ENCODE measurements at places on chromosomes 4 and X.

GRCh38 chr4:69828828-69829227, 31.1 kb downstream of the SULT1E1 start:
- DNase-seq: no peak

DNA sequence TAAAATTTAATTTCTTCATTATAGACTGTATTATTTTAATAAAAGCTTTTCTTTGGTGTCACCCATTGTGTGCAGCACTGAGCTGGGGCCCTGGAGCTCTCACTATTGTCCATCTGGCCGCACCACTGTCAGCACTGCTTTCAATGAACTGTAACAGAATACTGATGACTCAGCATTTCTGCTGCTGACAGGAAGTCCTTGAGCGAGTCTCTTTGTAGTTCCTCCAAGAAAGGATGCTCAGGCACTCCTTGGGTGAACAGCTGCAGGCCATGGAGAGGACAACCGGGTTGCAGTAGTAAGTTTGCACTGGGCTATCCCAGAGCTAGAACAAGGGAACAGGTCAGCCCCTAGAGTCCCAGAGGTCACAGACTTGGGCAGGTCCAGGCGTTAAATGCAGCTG, 81.6 kb downstream of the SORBS2 start:
- no peak for DNase-seq

- DNase-seq: no peak
These were observed 76.8 kb upstream of the GC start for GRCh38 chr4:71860643-71861042.

DNA sequence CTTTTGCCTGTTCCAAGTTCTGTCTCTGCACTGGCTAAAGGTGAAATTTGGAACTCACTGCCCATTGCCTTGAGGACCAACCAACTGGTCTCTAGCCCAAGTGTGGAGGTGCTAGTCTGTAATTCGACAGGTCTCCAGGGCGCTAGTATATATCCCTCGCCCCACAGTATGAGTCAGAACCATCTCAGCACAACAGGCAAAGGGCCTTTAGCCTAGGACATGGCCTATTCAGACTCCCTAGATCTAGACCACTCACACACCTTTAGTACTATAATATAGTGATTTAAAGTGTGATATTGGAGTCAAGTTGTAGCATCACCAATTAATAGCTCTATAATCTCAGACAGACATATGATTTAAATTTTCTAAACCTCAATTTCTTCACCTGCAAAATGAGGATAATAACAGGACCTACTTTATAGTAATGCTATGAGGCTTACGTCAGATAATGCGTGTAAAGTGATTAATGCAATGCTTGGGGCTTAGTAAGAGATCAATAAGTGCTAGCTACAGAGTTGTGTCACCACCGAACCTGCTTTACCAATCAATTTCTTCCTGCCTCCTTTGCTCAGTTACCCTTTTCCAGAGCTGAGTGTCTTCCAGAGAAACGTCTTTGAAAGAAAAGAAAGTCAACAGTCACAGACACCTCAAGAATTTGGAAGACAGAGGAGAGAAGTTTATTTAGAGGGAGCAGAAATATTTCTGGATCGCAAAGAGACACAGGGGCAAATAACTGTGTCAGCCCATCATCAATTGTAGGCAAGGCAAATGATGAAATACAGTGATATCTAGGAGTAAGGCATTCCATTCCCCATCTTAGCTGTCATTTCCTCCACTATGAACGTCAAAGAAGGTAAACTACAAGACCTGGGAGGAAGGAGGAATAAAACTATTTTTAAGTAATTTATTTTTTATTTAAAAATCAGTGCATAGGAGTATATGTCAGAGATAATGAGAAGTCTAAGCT, 2.3 kb downstream of the NOX1 start:
- no peak for DNase-seq

GRCh38 chr4:917466-917865, 14.7 kb downstream of the GAK start:
- no peak for DNase-seq

GRCh38 chr4:133581996-133582619, 433.0 kb downstream of the PCDH10 start:
- DNase-seq: no peak

GRCh38 chr4:100548200-100548560, 30.4 kb upstream of the EMCN start:
- no peak for DNase-seq

- no peak for DNase-seq
These were observed 578.2 kb downstream of the KLHL13 start for GRCh38 chrX:117538178-117539089.

DNA sequence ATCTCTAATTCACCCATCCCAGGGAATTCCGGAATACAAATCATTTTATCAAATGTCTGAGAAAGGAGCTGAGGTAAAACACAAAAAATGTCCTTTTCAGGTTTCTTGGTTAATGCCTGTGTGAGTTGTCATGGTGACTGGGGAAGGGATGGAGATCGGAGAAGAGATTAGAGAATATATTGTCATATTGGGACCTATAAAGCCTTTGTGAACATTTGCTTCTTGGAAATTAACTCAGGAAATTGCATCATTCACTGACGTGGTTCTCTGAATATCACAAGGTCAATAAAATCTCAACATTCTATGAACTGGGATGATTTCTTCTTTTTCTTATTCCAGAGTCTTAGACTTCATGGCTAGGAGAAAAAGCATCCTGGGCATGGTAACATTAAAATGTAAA, 174.8 kb upstream of the GLRA2 start:
- no peak for DNase-seq

GRCh38 chr4:126715067-126715466, 917.7 kb upstream of the INTU start:
- DNase-seq: no peak

DNA sequence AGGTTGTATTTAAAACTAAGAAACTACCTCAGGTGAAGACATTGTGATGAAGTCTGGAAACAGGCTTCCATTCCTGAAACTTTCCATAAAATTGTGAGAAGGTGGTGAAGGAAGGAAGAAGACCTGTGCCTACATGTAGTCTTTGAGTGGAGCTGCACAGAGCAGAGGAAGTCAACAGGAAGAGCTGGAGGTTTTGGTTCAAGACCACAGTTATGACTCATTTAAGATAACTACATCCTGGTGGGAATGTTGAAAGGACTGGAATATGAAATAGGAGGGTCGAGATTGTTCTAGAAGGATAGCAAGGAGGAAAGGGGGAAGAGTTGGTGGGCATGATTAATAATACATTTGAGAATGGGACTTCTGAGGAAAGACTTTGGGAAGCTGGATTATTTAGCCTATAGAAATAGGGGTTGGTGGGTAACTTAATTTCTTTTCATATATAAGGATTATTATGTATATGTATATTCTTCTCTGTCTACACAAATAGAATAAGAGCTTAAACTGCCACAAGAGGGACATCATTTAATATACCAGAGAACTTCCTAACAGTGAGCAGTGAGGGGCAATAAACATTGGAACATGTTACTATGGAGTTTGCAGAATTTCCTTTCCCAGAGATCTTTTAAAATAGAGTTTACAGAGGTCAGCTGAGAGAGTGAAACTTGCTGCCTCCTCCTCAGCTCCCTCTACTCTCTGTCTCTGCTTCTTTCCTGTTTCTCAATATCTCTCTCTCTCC, 23.5 kb downstream of the AWAT2 start:
- no peak for DNase-seq

GRCh38 chr4:13750594-13750993, 123.1 kb upstream of the BOD1L1 start:
- DNase-seq: no peak

DNA sequence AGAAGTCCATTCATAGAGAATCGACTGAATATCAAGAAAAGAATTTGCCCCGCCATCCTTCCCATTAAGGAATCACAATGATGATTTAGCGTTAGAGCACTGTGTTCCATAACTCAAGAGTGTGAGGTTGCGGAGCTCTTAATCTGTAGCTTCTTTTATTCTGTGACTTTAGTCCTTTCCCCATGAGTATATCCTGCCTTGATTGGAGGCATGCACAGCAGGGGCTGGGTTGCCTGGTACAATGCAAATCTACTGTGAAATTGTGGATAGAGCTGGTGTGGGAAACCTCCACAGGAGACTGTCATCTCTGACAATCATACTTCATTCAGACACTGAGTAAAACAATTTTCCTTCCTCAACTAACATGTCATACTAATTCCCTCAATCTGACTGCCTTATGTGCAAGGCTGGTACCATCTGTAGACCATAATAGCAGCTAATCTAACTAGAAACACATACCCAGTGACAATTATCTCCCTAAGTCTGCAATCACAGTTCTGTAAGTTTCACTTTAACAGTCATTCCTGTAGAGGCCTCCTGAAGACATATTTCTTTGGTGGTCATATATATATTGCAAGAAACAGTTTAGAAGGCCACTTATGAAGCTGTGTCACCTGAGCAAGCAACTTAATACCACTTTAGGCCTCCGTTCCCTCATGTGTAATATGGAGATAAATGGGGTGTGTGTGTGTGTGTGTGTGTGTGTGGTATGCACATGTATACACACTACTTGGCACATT, 355.2 kb upstream of the FAM241A start:
- DNase-seq: no peak

DNA sequence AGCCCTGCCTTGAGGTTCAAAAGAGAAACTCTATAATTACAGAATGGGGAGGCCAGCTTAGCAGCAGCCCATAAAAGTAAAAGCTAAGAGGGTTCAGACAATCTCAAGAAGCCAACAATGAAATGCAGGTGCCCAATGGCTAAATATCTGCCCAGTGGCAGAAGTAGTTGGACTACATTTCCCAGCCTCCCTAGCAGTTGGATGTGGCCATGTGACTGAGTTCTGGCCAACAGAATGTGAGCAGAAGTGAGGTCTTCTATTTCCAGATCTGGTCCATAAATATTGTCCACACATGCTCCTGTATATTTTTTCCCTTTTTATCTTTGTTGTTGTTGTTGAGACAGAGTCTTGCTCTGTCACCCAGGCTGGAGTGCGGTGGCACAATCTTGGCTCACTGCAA, 127.9 kb upstream of the NHS start:
- DNase-seq: no peak

- no peak for DNase-seq
These were observed 24.3 kb downstream of the IRF2 start for GRCh38 chr4:184450045-184450444.

DNA sequence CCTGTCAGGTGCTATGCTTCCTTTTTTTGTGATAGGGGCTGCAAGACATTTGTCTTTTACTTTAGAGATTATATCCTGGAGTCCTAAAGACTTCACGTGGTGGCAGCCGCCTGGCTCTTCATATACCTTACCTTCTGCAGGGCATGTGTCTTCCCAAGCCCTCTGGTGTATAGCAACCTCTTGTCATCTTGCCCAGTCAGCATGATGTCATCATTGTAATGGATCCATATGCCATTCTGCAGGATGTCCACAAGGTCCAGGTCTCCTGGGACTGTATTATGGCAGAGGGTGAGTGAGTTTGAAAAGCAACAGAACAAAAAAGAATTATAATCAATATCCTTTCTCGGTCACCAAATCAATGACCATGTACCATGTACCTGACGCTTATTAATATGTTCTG, 82.2 kb upstream of the SCOC start:
- DNase-seq: no peak

GRCh38 chr4:70842761-70843435, 3.2 kb upstream of the GRSF1 start:
- no peak for DNase-seq

DNA sequence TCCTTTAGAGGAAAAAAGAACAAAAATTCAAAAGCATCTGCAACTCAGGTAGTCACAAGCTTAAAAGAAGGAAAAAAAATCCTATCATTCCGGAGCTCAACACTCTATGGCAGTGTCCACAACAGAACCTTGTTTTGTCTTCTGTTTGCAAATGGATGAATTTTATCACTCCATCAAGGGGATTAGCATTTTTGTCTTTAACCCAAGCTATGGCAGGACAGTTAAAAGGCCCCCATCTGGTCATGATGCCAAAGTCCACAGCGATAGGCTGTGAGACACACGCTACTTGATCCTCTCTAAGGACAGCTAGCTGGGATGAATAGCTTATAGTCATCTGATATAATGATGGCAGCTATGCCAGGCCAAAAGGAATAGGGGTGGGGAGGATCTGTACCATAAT, 16.6 kb downstream of the AMER1 start:
- DNase-seq: no peak

- DNase-seq: no peak
These were observed 16.6 kb downstream of the GEMIN8 start for GRCh38 chrX:14013054-14013453.

GRCh38 chr4:173169178-173169427, 492 bp downstream of the GALNT7 start:
- DNase-seq: no peak

DNA sequence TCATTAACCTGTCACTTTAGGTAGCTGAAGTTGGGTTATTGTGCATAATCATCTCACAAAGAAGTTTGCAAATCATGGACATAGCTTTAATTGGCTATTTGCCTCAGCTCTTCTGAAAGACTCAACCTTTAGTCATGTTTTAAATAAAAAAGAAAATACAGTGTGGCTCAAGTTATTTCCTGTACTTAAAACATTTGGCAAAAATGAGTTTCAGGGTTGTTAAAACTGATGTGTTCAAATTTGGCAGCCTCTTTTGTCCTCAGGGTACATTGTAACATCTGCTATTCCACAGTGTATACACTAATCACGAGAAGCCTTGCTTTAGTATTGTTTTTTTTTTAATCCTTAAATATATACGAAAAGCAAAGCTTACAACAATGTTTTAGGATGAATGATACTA, 31.5 kb upstream of the HPGD start:
- no peak for DNase-seq

DNA sequence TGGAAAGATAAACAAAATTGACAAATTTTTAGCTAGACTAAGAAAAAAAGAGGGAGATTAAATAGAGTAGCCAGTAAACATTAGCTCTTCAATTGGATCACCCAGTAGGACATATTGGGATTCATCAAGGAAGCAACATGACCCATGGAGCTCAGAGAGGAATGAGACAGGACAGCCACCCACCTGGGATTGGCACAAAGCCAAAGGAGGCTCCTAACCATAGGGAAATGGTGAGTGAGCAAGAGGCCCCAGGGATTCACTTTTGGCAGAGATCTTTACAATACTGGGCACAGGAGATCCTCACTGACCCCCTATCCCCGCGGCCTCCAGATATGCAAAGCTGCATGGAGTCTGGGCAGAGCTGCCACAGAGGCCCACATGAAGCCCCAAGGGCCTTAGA, 34.8 kb upstream of the CXCL6 start:
- no peak for DNase-seq

GRCh38 chr4:184803874-184804273, 21.9 kb downstream of the ACSL1 start:
- no peak for DNase-seq

GRCh38 chr4:148730766-148731165, 288.6 kb upstream of the NR3C2 start:
- no peak for DNase-seq

- DNase-seq: no peak
These were observed 23.3 kb downstream of the SPARCL1 start for GRCh38 chr4:87505862-87506261.

DNA sequence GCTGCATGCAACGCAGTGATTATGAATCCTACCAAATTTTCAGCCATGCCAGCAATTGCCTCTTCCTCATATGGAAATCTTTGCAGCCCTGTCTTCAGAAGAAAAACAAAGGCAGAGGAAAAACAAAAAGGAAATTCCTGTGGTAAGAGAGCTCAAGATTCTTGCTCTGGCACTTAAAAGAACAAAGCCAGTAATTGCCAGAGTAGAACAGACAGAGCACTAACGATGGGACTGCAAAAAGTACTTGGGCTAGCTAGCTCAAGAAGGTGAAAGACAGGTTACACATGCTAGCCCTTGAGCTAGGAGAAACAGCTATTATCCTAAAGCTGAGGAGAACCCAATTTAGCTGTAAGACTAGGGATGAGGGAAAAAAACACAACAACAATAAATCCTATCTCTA, 582.3 kb downstream of the KCNIP4 start:
- DNase-seq: no peak

GRCh38 chr4:59834943-59835342, 1365.2 kb upstream of the ADGRL3 start:
- DNase-seq: no peak

- DNase-seq: no peak
These were observed 89.8 kb downstream of the FBXO8 start for GRCh38 chr4:174193438-174194374.

All from sigmoid colon (tissue), 7 donors.